Hepatic stellate cell (primary cell): ENCODE measurements at places on chromosomes 12 and 14.

DNA sequence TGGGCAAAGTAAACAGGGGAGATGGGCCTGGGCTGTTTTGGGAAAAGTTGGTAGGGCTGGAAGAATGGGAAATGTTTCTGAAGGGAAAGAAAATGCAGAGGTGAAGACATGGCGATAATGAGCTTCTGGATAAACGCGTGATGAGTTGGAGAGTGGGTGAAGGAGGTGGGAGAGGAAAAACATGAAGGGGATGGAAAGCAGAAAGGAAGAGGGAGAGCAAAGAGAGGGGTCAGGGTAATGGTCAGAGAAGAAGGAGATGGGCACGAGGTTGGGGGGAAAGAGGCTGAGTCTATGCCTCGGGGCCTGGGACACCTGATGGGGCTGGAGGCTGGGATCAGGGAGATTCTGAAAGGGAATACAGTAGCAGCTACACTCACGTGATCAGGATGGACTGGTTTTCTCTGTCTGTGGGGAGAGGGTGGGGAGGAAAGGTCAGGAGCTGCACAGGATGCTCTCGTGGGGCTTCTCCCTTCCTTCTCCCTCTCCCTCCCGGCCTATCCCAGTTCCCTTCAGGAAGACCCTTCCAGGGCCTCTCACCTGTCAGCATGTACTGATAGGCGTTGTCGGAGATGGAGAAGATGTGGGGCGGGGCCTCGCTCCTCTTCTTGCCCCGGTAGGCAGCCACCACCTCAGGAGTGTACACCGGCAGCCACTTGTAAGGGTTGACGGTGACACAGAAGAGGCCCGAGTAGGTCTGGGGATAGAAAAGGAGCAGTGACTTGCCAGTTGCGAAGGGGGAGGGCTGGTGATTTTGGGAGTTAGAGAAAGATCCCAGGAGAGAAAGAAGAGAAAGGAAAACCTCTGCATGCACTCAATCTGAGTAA, 3.1 kb downstream of the MYH7 start:
- DNase-seq, result no peak

DNA sequence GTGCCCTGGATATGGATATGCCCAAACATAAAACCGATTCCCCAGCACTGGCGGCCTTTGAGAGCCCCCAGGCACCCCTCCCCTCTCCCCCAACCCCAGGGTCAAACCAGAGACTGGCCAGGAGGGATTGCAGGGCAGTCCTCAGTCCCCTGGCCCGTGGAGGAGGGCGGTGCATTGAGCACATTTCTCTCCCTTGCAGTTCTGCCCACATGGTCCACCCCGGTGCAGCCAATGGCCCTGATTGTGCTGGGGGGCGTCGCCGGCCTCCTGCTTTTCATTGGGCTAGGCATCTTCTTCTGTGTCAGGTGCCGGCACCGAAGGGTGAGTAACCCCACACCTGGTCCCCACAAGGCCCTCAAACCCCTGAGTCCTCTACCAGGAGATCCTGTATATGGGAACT, 3.4 kb upstream of the GPR162 start:
- no peak for DNase-seq

GRCh38 chr12:10540776-10541205, 35.1 kb downstream of the EIF2S3B start:
- no peak for DNase-seq

DNA sequence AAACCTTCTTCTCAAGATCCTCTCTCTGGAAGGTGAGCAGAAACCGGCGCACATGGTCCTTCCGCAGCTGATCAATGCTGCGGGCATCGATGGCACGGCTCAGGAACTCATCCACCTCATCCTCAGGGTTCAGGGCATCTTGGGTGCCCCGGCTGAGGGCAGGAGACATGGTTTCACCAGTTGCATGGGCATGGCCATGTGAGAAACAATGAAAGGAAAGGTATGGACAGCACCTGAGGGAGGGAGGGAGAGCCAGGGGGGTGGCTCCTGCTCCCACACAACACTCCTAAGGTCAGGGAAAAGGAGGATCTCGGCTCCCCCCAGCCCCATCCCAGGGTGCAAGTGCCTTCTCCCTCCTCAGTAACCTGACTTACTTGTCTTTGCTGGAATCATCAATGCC, 13.6 kb downstream of the ADCY6 start:
- no peak for DNase-seq

- no peak for DNase-seq
These were observed at the start of gene LRTM2 for GRCh38 chr12:1820191-1820895. LRTM2 (plus strand) TSS chr12:1820565; CDS start chr12:1828149, 7,584 bp downstream.

DNA sequence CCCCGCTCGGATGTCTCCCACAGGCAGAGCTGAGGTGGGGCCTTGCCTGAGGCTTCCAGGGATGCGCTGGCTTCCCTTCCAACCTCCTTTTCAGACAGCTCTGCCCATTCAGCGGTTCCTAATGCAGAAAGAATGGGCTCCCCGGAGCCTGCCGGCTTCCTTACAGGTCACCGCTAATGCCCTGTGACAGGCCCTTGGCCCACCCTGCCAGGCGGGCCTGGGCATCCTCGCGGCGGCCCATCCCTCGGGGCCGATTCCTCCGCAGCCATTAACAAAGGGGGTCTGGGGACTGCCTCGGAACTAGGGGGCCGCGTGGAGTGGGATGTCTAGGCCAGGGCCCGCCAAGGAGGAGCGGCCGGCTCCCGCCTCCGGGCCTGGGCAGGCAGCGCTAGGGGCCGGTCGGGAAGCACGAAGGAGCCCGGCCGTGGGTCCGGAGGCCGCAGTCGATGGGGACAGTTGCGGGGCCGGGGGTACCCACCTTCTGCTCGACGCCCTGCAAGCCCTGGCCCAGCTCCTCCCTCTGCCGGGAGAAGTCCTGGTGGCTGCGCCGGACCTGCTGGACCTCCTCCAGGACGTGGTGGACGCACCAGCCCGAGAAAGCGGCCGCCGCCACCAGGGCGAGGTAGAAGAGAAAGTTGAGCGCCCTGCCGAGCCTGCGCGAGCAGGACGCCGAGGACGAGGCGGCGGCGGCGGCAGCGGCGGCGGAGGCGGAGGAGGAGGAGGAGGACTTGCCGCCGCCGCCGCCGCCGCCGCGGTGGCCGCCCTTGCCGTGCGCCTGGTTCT, 738 bp downstream of the CKAP4 start:
- DNase-seq, result peak; percentile 76

DNA sequence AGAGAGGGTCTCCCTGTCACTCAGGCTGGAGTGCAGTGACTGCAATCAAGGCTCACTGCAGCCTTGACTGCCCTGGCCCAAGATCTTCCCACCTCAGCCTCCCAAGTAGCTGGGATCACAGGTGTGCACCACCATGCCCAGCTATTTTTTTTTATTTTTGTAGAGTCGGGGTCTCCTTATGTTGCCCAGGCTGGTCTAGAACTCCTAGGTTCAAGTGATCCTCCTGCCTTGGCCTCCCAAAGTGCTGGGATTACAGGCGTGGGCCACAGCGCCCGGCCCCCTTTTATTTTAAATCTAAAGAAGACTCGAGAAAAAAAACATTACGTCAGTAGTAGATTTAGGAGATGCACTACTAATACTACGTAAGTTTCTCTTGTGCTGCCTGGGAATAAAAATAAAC, 14.3 kb downstream of the FOS start:
- DNase-seq, result no peak

DNA sequence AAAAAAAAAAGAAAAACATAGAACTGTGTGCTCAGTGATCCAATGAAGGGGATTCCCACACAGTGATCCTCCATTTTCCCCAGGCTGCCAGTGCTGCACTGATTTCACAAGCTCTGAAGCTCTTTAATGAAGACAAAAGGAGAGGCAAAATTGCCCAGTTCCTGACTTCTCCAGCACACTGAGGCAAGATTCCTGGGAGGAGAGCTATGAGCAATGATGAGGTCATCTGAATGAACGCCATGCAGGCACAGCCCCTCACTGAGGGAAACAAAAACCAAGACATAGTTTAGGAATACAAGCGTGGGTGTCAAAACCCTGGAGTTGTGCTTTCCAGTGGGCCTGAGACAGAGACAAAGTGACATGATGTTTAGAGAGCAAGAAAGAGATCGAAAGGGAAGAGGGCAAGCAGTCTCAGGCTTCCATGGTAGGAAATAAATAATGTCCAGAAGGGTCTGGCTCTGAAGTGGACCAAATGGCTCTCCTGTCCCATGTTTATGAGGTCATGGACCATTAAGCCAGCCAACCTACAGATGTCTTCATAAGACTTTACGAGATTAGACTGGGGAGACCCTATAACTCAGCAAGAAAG, 40.9 kb upstream of the SMUG1 start:
- DNase-seq, result peak; percentile 86

- peak; percentile 93 for DNase-seq
These were observed 19.4 kb downstream of the GPR132 start for GRCh38 chr14:105045710-105046326.

DNA sequence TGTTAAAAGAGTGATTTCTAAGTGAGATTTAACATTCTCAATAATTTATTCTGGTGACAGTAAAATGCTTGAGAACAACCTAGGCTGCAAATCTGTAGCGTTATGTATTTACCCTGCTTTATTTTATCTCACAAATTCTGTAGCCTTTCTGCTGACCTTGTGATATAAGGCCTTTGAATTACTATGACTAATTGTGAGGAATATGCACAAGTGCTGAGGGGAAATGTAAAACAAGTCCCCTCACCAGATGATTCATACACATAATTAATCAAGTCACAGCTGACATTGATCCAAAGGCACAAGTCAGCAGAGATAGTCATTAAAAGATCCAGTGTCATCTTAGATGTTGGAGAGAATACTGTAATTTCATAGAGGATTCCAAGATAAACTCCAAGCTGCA, 992.7 kb upstream of the USP15 start:
- DNase-seq, result no peak

- no peak for DNase-seq
These were observed 38.9 kb downstream of the PRORP start for GRCh38 chr14:35161231-35161630.

DNA sequence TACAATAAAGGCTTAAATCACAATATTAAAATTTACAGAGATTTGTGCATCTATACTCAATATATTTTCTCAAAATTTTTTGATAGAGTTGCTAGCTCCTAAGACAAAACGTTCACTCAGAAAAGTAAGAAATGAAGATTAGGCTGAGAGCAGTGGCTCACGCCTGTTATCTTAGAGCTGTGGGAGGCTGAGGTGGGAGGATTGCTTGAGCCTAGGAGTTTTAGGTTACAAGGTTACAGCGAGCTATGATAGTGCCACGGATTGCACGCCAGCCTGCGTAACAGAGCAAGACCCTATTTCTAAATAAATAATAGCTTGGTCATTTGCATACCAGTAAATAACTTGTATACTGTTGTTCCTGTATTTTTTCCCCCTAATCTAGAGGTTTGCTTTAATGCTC, 35.0 kb upstream of the CFL2 start:
- no peak for DNase-seq

GRCh38 chr14:51847489-51847796, 13.0 kb upstream of the GNG2 start:
- no peak for DNase-seq

- no peak for DNase-seq
These were observed 158.8 kb upstream of the PRMT8 start for GRCh38 chr12:3332188-3332587.

- DNase-seq, result no peak
These were observed 8.6 kb upstream of the M6PR start for GRCh38 chr12:8958066-8958465.

DNA sequence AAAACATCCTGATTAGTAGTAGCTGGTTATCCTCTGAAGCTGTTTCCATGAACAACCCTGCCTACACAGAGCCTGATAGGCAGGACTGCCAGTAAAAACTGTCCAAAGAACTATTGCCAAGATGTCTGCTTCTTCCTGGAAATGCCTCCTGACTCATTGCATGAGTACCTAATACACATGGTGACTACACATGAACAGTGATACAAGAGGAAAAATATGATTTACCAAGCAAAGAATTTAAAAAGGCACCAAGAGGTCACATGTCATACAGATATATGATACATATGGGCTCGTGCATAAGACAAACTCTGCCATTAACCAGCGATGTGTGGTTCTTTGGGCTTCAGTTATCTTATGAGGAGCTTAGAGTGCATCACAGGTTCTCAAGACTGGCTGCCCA, 552.3 kb downstream of the SLC16A7 start:
- peak; percentile 14 for DNase-seq

- no peak for DNase-seq
These were observed 204.2 kb upstream of the PLXNC1 start for GRCh38 chr12:93944201-93944600.

DNA sequence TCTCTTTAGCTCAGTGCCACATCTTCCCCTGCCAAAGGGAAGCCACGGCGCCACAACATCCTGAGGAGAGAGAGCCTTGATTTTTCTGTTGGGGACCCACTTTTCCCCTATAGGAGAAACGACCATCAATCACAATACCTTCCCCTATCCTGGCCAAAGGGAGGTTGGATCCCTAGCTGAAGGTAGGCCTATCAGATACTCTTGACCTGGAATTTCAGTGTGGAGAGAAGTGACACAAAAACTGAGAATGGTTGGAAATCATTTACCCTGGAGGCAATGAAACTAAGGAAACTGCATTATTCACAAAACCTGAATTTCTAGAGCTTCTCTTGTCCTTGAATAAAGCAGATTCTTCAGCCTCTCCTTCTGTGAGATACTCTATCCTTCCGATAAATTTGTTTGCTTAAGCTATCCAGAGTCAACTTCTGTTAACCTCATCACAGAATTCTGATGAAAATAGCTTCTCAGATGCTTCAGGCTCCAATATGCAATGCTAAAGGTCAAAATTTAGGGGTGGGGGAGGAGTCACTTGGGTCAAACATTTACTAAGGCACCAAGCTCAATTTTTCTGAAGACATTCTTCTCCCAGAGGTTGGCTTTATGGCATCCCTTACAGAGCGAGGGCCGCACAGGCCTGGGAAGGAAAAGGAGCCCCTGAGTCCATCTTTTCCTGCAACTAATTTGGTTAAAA, 27.0 kb upstream of the DUSP6 start:
- DNase-seq, result no peak

DNA sequence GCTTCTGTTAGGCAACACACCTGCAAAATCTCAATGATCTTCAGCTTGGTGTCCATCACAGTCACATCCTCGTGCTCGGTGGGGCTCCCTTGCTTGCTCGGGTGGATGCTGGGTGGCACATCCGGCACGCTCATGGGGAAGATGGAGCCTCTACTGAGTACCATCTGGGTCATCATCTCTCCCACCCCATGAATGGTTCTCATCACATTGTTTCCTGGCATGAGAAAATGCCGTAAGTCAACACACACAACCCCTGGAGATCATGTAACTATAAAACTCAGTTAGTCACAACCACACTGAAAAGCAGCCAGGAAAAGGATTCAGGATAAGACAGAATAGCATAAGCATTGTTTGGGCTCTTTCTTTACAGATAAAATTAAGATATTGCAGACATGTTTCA, 201.1 kb downstream of the ITPR2 start:
- no peak for DNase-seq

GRCh38 chr14:74592476-74593201, 19.4 kb downstream of the LTBP2 start:
- DNase-seq, result no peak

GRCh38 chr12:113088971-113089756, 32.6 kb downstream of the DTX1 start:
- DNase-seq, result no peak

GRCh38 chr12:100699209-100699608, 95.4 kb upstream of the ANO4 start:
- DNase-seq, result no peak

- DNase-seq, result no peak
These were observed 472.1 kb downstream of the BCL11B start for GRCh38 chr14:98799891-98800290.
